Activated CD8-positive, alpha-beta T cell treated with anti-CD3 and anti-CD28 coated beads for 36 hours (primary cell): ENCODE measurements at places on chromosomes 3 and 15.

DNA sequence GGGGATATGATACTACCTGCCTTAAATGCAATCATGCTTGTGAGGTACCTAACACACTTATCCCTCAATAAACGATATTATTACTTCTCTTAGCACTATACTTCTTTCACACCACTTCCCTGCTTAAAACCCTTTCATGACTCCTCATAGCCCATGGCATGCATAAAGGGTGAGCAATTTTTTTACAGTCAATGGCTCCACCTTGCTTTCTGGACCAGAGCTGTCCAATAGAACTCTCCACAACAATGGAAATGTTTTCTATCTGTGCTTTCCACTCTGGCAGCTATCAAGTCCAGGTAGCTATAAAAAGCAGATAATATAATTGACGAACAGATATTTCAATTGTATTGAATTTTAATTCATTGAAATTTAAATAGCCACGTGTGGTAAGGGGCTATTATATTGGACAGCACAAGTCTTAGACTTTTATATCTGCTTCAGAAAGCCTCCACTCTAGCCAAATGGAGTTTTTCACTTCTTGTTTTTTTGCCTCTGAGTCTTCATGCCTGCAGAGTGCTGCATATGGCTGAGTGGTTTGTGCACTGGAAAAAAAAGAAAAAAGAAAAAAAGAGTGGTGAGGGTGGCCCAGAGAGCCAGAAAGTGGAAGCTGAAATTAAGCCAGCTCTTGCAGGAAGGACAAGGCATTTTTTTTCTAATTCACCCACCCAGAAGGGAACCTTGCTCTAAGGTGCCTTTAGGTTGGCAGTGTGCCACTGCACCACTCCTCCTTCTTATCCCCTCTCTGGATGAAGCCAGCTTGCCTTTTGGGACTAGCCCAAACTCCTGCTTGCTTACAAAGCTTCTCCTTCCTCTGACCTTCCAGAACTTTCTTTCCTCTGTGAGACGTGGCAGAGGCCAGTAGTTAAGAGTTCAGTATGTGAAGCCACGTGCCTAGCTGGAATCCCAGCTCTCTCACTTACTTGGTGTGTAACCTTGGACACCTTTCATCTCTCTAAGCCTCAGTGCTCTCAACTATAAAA is 239.0 kb upstream of the LRTM1 start:
- DNase-seq = no peak

GRCh38 chr3:15198686-15199085 is 7.4 kb upstream of the CAPN7 start:
- peak; percentile 20 for DNase-seq

DNA sequence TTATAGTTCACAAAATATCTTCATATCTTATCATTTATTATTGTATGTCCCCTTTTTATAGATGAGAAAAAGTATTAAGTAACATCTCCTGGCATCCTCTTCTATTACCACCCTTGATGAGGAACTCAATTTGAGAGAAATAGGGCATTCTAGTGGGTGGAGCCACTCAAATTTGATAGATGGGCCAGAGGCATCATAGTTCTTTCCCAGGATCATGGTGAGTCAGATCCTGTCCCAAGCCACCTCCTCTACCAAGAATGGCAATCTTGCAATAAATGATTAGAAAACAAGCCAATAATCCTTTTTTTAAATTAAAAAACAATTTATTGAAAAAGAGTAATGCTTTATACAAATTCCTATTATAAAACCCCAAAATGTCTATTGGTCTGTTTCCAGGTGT is 16.8 kb downstream of the CLDN1 start:
- no peak for DNase-seq

DNA sequence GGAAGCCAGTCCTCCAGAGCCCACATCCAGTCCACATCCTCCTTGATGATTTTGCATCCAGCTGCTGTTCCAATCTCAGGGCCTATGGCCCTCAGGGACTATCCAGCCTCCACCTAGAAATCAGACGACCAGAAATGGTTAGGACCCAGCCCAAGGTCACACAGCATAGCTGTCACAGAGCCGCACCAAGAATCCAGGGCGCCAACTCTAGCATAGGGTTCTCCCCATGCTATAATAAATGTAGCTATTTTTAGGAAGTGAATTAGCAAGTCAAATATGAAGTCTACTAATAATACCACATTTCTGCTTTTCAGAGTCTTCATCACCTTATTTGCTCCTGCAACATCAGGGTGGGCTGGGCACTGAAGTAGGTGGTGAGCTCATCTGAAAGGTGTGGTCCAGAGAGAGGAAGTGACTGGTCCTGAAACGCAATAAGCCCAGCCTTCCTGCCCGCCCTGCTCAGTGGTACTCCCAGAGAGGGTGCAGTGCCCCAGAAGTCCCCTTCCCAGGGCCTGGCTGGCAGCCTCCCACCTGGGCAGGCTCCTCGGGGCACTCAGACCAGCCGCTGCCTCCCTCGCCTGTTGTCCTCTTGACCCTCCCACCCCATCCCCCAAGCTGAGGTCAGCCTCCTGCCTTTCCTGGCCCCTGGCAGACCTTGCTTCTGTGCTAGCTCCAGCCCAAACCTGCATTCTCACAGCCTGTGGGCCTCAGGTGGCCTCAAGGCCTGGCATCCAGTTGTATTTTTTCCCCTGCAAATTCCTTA is 17.6 kb upstream of the CYP11A1 start:
- peak; percentile 89 for DNase-seq

GRCh38 chr3:9879830-9880549 is at the start of gene CIDEC:
TSS of gene CIDEC (minus strand) at chr3:9880253. CDS start at chr3:9878486, 1,767 bp downstream.
- DNase-seq = no peak

GRCh38 chr15:45386420-45386819 is 8.1 kb upstream of the GATM start:
- no peak for DNase-seq

- DNase-seq = no peak
These were observed 25.8 kb downstream of the PAK2 start for GRCh38 chr3:196765454-196765853.

- no peak for DNase-seq
These were observed 980.3 kb downstream of the EPHA3 start for GRCh38 chr3:90087703-90088102.

GRCh38 chr15:69518806-69519205 is 66.2 kb downstream of the RPLP1 start:
- DNase-seq = no peak

- no peak for DNase-seq
These were observed 97.5 kb upstream of the STAC start for GRCh38 chr3:36282766-36283165.

DNA sequence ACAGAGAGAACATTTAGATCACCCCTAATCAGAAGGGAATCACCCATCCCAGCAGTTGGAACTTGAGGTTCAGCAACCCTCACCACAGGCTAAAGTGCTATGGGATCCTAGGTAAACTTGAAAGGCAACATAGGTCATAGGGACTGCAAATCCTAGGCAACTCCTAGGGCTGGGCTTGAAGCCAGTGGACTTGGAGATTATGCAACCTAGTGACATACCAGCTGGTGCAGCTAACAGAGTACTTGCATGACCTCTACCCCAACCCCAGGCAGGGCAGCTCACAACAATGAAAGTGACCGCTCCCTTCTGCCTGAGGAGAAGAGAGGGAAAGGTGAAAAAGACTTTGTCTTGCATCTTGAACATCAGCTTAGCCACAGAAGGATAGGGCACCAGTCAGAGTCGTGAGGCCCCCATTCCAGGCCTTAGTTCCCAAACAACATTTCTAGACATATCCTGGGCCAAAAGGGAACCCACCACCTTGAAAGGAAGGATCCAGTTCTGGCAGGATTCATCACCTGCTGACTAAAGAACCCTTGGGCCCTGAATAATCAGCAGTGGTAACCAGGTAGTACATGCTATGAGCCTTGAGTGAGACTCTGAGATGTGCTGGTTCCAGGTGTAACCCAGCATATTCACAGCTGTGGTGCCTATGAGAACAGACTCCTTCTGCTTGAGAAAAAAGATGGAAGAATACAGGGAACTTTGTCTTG is 37.6 kb upstream of the FBN1 start:
- no peak for DNase-seq

DNA sequence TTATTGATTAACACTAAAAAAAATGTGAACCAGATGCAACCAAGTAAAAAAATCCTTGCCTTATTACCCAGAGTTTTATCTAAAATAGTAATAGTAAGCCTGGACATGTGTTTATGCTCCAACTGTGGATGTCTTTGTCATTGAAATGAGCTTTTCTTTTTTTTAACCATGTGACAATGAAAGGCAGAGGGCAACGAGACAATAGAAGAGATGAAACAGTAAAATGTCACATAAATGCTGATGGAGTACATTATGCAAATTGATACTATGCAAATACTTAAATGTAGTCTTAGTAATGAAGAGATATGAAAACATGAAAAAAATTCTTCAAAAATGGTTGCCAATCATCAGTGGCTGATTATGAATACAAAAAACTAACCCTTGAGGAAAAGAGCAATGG is 20.5 kb upstream of the CHMP2B start:
- no peak for DNase-seq

DNA sequence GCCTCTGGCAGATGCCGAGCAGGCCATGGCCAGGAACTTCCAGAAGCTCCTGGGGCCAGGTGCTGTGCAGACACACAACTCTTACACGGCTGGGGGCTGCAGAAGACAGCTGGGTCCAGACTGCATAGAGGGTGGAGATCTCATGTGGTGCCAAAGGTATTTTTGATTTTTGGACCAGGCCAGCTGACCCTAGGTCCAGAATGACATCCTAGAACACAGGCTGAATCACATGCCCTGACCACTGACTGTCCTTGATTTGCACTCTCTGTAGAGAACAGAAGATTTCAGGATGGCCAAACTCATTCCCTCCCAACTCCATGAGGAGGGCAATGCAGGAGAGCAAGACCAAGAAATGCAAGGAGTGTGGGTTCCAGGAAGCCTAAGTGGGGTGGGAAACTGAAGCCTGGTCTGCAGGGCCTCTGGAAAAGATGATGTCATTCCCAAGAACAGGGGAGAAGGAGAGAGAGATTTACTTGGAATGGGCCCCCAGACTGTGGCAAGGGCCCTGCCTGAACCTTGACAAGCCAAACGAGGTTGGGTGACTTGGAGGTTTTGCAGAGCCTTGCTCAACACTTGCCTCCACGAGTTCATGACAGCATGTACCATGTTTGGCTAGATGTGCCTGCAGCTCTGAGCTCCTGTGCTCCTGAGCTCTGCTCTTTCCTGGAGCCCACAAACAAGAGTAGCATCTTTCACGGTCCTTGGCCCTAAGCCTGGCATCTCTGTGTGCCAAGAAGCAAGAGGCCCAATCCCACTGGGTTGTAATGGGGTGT is 38.5 kb upstream of the CTSH start:
- DNase-seq = no peak

GRCh38 chr3:155948476-155948875 is 78.0 kb downstream of the GMPS start:
- no peak for DNase-seq

DNA sequence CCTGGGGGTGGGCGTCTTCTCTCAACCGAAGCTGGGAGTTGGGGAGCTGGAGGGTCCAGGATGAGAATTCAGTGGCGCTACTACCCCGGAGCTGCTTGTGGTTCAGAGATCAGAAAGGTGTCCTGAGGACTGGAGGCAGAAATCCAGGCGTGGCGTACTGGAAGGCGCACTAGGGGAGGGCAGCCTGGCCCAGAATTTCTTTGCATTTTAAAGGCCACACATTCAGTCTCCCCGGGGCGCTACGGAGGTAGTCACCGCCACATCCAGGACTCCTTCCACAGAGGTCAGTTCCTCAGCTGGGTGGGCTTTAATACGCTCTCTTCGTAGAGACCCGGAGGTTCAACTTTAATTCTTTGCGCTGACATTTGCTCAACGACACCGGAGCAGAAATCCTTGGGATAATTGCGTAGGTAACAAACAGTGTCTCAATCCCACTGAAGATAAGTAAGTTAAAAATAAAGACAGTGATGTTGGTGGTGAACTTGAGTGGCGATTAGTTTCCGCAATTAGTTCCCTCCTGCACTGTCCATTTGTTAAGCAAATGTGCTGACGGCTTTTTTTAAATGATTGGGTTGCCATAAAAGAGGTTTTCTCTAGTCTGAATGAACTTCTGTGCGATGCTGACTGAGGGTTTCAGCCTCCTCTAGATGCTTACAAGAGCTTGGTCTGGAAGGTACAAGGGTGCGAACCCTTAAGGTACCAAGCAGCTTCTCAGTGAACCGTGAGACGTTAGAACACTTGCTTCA is 535 bp downstream of the MCTP2 start:
- peak; percentile 42 for DNase-seq

- DNase-seq = no peak
These were observed 26.9 kb upstream of the TJP1 start for GRCh38 chr15:29849218-29849617.

DNA sequence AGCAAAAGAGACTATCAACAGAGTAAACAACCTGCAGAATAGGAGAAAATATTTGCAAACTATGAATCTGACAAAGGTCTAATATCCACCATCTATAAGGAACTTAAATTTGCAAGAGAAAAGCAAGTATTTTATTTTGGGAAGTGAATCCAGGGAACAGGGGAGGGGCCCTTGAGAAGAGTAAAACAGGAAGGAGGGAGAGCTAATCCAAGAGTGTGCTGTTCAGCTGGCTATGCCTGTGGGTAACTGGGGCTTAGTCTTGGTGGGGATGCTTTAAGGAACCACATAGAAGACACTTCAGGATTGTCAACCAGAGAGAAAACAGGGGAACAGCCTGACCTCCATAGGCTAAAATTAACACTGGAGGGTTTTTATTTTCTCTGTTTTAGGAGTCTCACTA is 3.9 kb upstream of the HHLA2 start:
- no peak for DNase-seq

- no peak for DNase-seq
These were observed 94.1 kb downstream of the FAM43A start for GRCh38 chr3:194779729-194780224.

DNA sequence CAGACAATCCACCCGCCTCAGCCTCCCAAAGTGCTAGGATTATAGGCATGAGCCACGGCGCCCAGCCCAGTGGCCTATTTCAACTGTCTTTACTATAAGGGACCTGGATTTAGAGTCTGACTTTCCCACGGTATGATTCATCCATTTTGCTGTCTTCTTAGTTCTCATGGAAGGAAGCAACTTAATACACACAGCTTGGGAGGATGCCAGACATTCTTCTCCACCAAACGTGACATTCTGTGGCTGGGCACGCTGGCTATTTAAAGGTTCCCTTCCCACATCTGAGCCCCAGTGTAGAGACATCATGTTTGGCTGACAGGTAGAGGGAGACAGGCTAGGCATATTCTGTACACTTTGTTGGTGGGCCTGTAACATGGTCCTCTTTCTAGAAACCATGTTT is 26.2 kb downstream of the FAM43A start:
- no peak for DNase-seq

DNA sequence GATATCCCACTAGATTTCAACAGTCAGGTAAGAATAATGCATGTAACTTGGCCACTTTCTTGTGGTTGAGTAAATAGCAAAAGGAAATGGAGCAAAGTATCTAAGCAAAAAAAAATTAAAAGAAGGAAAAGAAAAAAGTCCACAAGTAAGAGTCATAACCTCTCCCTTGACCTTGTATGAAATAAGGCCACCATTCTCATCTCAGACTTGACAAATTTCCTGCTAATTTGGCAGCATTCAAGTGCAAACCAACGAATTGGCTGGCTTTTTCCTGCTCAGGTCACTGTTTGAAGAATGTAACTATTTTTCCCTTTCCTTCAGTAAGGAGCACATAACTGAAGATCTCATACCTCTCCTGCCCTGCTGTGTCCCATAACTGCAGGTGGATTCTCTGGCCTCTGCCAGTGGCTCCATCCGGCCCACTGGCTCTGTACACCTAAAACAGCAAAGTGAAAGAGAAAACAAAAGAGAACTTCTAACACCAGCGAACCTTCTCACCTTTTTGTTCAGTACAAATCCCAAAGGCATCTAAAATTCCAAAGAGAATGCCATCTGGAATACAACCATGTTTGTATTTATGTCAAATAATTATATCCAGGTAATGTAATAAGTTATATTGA is 33.4 kb upstream of the RSL24D1 start:
- no peak for DNase-seq

- DNase-seq = no peak
These were observed 20.2 kb upstream of the SLC6A20 start for GRCh38 chr3:45816544-45816943.
